Type B pancreatic cell (in vitro differentiated cells): ENCODE measurements at places on chromosomes 2 and 18. TPM values are rescaled to one million over a fixed set of nuclear protein-coding genes. Genes with fewer than 3 reads are reported as not detected.

C2orf66 gene
- 0.29 TPM in 1 of 2 replicates, not detected in the other for total RNA-seq

KLHL14 gene
- 0.81 and 6.1 TPM in 2 replicates for total RNA-seq

TTR gene
- 2,711 and 3,458 TPM in 2 replicates for total RNA-seq

GKN1 gene
- total RNA-seq: 0.36 and 1.7 TPM in 2 replicates

NYAP2 gene
- 0.46 and 1.00 TPM in 2 replicates for total RNA-seq

B3GNT7 gene
- total RNA-seq: 6.8 and 14.4 TPM in 2 replicates

SERPINB7 gene
- 15.2 and 78.2 TPM in 2 replicates for total RNA-seq

PRKAG3 gene
- total RNA-seq: not detected in 2 replicates

UGT1A9 gene
- not detected in 2 replicates for total RNA-seq

DNA sequence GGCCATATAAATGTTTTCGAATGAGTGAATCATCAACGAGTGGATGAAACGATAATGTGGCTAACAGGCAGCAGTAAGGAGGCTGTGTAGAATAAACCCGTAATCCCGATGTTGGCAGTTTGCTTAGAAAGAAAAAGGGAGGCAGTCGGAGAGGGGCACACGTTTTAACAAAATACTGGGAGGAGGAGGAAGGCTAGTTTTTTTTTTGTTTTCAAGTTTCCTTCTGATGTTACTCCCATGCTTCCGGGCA lies 476 bp upstream of the MSH2 start:
- H3K4me3 ChIP-seq: peak overlapping the region; percentile 97
- H3K27me3 ChIP-seq: no peaks in the 10 kb centered on the region
- no peak for DNase-seq
- H3K4me1 ChIP-seq: peaks cover 19% of the 10 kb centered on the region
- H3K27ac ChIP-seq: peak overlapping the region; percentile 97
- H3K36me3 ChIP-seq: peaks cover 25% of the 10 kb centered on the region

GRCh38 chr2:128435576-128436478 lies 117.2 kb upstream of the HS6ST1 start:
- H3K27ac ChIP-seq: peak overlapping the region; percentile 71
- H3K4me3 ChIP-seq: no peak overlapping the region
- no peaks in the 10 kb centered on the region for H3K27me3 ChIP-seq
- peak; percentile 59 for DNase-seq

DNA sequence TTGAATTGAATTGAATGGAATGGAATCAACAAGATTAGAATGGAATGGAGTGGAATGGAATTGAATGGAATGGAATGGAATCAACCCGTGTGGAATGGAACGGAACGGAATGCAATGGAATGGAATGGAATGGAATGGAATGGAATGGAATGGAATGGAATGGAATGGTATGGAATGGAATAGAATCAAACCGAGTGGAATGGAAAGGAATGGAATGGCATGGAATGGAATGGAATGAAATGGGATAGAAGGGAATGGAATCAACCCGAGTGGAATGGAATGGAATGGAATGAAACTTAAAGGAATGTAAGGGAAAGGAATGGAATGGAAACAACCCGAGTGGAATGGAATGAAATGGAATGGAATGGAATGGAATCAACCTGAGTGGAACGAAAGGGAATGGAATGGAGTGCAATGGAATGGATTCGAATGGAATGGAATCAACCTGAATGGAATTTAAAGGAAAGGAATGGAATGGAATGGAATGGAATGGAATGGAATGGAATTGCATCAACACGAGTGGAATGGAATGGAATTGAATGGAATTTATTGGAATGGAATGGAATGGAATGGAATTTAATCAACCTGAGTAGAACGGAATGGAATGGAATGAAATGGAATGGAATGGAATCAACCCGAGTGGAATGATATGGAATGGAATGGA lies 1146.6 kb downstream of the RPIA start:
- no peaks in the 10 kb centered on the region for H3K27me3 ChIP-seq
- H3K36me3 ChIP-seq: peaks cover 18% of the 10 kb centered on the region
- H3K4me3 ChIP-seq: no peak overlapping the region
- DNase-seq: no peak
- H3K4me1 ChIP-seq: no peaks in the 10 kb centered on the region

DNA sequence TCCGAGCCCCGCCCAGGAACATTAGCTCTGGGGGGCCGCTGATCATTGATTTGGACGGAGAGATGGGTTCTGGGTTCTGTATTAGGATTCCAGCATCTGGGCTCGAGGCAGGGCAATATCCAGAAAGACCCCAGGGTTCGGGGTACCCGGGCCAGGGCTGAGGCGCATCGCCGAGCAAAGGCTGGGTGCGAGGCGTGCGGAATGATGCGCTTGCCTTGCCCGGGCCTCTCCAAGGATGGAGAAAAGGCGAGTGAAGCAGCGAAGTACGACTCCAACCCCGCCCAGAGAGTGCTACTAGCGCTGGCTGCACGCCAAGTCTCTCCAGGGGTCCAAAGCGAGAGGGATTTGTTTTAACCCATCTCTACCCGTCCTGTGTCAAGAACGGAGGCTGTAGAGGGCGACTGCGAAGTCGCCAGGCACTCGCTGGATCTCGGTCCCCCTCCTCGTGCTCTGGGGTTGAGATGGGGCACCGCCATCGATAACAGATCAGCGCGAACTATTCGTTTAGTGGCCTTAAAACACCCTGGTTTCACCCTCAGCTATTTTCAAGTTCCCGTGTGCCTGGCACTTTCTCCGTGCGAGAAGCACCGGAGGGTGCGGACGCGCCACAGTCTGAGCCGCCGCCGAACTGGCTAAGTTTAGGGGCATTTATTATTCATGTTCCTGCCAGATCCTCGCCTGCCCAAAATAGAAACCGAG lies 1.9 kb downstream of the ADCYAP1 start:
- no peaks in the 10 kb centered on the region for H3K36me3 ChIP-seq
- peaks cover 93% of the 10 kb centered on the region for H3K27me3 ChIP-seq
- H3K4me1 ChIP-seq: peaks cover 5% of the 10 kb centered on the region
- H3K4me3 ChIP-seq: peak overlapping the region; percentile 80
- no peak overlapping the region for H3K27ac ChIP-seq

DNA sequence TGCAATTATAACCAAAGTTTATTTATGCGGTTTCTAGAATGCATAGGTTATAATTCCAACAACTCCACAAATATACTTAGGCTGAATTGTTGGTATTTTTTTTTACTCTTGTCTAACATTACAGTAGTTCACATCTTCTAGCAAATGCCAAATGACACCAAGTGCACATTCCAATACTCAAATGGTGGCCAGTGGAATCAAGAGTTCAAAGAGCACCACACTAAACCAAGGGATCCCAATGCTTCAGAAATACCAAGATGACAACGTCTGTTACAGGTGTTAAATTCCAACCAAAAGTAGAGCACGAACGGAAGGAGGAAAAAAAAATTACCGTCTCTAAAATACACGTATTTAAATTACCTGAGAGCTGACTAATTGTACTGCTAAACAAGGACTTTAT lies 136.2 kb downstream of the TMEM247 start:
- peaks cover 15% of the 10 kb centered on the region for H3K36me3 ChIP-seq
- H3K4me1 ChIP-seq: peaks cover 9% of the 10 kb centered on the region
- H3K27ac ChIP-seq: peak overlapping the region; percentile 89
- no peak for DNase-seq

- H3K4me1 ChIP-seq: peaks cover 5% of the 10 kb centered on the region
- H3K27me3 ChIP-seq: no peaks in the 10 kb centered on the region
- DNase-seq: no peak
- H3K36me3 ChIP-seq: peaks cover 13% of the 10 kb centered on the region
- no peak overlapping the region for H3K27ac ChIP-seq
- H3K4me3 ChIP-seq: no peak overlapping the region
Measured at GRCh38 chr2:226875438-226876225, 39.8 kb downstream of the RHBDD1 start.

DNA sequence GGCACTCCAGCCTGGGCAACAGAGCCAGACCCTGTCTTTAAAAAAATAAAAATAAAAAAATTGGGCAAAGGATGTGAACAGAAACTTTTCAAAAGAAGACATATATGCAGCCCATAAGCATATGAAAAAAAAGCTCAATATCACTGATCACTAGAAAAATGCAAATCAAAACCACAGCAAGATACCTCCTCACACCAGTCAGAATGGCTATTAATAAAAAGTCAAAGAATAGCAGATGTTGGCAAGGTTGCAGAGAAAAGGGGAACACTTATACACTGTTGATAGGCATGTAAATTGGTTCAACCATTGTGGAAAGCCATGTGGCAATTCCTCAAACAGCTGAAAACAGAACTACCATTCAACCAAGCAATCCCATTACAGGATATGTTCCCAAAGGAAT lies 204.1 kb upstream of the SRD5A2 start:
- peaks cover 10% of the 10 kb centered on the region for H3K27me3 ChIP-seq
- DNase-seq: no peak
- no peaks in the 10 kb centered on the region for H3K36me3 ChIP-seq
- no peak overlapping the region for H3K4me3 ChIP-seq
- H3K27ac ChIP-seq: no peak overlapping the region

DNA sequence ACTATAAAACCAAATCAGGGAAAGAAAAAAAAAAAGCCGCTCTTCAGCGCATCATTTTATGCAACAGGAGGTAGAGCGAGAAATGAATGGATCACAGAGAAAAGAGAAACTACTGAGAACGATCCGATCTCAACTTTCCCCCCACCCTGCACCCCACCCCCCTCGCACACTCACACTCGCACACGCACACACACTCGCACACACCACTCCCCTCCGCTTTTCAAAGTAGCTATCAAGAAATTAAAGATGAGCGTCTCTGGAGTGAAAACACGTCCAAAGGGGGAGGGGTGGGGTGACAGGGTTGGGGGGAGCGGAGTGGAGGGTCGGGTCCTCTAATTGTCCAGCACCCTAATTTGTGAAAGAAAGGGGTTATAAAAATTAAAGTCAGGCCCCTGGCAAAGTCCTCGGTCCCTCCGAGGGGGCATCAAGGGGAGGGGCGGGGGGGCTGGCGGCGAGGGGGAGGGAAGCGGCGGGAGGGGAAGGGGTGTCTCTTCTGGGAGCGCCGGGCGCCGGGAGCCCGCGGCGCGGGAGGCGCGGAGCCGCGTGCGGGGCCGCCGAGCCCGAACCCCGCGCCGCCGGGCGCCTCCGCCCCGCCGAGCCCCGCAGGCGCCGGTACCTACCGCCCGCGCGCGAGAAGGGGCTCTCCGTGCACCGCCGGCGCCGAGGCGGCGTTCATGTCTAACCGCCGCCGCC lies 428 bp downstream of the TCF4 start:
- peak overlapping the region; percentile 93 for H3K4me3 ChIP-seq
- peaks cover 20% of the 10 kb centered on the region for H3K4me1 ChIP-seq
- H3K27ac ChIP-seq: peak overlapping the region; percentile 87
- no peak for DNase-seq

GRCh38 chr2:149579972-149580882 lies 7.3 kb downstream of the MMADHC start:
- H3K27me3 ChIP-seq: no peaks in the 10 kb centered on the region
- peak overlapping the region; percentile 25 for H3K27ac ChIP-seq
- DNase-seq: no peak
